ENCODE measurements at places on chromosomes 2 and 18.

- H3K36me3 ChIP-seq, result no peaks in the 10 kb centered on the region
- H3K27me3 ChIP-seq, result no peaks in the 10 kb centered on the region
- DNase-seq, result no peak
- H3K27ac ChIP-seq, result no peak overlapping the region
Observed at GRCh38 chr2:26649992-26650712, 9.0 kb upstream of the CIB4 start.

DNA sequence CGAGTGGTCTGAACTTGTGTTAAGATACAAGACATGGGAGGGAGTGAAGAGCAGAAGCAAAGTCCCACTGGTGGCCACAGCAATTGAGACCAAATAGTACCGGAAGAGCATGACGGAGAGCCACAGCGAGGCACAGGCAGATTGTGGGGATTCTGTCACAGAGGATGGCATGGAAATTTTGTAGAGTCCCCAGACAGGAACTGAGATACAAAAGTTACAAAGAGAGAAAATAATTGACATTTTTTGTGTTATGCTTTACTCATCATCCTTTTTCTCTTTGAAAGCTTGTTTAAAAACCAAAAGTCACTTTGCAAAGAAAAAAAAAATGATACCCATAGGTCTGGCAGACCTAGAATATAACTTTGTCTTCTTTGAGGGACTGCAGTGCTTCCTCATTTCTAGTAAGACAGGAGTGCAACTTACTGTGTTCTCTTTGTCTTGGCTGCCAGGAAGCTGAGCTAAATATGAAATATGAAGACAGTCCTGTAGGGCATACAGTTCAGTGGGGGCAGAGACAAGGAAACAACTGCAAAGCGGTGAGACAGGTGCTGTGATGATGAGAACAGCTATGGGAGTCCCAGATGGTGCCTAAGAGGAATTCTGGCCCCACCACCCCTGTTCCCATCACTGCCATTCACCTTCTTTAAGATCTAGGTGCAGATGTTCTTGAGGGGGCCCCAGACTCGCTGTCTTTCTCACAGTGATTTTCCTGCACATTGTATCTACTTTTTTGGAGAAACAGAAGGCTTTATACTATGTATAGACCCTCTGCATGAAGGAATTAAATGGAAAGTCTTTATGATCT, 5.2 kb downstream of the ARHGAP25 start:
- DNase-seq, result no peak
- no peaks in the 10 kb centered on the region for H3K27me3 ChIP-seq
- no peak overlapping the region for H3K4me3 ChIP-seq
- H3K36me3 ChIP-seq, result no peaks in the 10 kb centered on the region

GRCh38 chr2:218720048-218721041, 9.7 kb downstream of the TTLL4 start:
- H3K27me3 ChIP-seq, result no peaks in the 10 kb centered on the region
- DNase-seq, result no peak
- no peaks in the 10 kb centered on the region for H3K4me1 ChIP-seq

DNA sequence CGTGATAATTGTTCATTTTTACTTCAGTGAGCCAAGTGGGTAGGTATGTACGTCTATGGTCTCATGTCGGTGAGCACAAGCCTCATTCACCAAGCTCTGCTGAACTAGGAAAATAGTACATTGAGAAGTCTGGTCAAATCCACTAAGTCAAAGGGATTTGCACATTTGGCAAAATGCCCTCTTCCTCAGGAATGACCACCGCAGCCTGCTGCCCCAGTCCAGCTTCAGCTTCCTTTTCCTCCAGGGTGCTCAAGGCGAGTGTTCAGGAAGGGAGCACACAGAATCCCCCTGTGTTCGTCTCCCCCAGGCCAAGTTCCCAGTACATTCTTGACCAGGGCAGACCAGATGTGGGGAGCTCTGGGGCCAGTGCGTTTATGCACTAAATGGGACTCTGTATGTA, 23.0 kb downstream of the TCF7L1 start:
- no peaks in the 10 kb centered on the region for H3K4me1 ChIP-seq
- DNase-seq, result no peak

GRCh38 chr2:126449677-126450076, 206.3 kb upstream of the GYPC start:
- H3K4me1 ChIP-seq, result no peaks in the 10 kb centered on the region
- H3K4me3 ChIP-seq, result no peak overlapping the region
- no peaks in the 10 kb centered on the region for H3K36me3 ChIP-seq
- no peaks in the 10 kb centered on the region for H3K27me3 ChIP-seq
- H3K27ac ChIP-seq, result no peak overlapping the region

Data from uterus (tissue), 4 donors.